ENCODE measurements at places on chromosomes 2 and 18.

DNA sequence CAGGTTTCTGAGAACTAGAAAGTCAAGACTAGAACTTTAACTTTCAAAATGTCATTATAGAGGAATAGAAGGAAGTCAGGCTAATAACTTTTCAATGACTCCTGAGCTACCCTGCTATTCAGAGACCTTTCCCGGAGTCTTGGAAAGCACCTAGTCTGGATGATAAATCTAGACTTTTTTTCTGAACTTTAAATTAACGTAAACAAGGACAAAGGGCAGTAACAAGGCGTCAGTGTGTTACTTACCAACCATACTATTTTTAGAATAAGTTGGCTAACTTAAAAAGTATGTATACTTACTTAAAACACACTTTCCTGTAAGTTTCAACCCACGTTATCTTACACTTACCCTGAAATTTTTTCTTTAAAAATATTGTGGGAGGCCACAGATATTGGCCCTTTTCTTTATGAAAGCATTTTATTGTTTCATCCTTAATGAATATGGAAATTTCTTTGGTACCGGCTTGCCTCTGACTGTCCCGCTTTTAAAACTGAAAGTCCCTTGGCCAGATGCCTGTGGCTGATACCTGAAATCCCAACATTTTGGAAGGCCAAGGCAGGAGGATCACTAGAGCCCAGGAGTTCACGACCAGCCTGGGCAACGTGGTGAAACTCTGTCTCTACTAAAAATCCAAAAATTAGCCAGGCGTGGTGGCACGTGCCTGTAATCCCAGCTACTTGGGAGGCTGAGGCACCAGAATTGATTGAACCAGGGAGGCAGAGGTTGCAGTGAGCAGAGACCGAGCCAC lies 9.7 kb downstream of the PMAIP1 start:
- DNase-seq = no peak

- no peak for DNase-seq
Measured at GRCh38 chr2:239471011-239471792, 70.4 kb upstream of the HDAC4 start.

DNA sequence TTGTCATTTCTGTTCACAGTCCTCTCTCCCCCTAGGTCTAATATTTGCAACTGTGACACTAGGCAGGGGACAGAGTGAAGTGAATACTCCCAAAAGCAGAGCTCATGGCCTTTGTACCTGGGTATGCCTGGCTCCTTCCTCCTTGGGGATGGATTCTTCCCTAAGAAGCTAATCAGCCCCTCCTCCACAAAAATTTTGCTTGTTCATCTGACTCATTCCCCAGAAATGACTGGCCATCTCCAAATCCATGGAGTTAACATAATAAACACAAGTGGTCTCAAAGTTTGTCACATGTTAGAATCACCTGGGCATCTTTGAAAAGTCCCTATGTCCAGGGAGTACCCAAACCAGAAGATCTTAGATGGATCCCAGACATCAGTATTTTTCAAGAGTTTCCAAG lies 65.3 kb downstream of the SUCLG1 start:
- no peak for DNase-seq

DNA sequence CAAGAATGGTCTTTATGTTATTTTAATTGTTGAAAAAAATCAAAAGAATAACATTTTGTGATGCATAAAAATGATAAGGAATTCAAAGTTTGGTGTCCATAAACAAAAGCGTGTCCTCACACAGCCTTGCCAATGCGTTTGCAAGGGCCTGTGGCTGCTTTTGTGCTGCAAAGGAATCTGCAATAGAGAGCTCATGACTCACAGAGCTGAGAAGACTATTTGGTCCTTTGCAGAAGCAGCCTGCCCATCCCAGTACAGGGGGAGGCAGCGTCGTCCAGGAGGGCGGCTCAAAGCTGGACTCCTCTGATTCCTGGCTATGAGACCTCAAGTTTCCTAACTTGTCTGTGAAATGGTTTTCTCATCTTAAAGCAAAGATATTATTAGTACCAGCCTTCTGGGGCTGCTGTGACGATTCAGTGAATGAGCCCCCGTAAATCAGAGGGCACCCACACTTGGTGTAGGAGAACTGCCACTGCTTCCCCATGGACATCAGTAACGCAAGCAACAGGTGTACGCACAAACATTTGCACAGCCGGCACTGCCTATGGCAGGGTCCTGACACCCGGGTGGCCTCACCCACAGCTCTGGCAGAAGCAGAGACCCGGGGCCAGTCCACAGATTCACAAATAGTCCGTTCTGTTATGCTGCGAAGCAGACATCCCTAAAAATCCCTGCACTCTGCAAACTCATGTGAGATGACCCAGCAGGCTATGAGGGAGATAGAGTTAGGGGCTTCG lies 70.6 kb upstream of the ASAP2 start:
- DNase-seq = no peak

DNA sequence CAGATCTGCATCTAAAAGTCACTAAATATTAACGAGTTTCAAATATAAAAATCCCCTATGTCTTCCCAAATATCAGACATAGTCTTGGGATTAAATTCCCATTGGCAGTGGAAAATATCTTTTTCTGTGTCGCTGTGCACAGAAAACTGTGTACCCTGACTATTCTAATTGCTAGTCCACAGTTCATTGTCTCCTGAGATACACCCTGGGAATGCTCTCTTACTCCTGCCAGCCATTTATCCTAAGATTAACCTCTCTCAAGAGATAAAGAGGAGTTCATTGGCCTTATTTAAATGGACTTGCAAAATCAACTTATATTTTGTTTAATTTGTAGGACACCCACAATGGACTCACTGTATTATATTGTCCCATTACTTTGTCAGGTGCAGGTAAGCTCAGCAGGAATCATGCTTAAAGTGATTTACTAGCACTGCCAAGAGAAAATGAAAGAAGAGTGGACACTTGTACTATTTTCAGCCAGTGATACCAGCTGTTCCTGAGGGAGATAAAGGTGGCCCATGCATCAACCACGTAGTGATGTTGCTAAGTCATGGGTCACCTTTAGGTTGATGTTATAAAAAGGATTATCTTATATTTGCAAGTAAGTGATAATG lies 553.8 kb downstream of the PIK3C3 start:
- DNase-seq = no peak

GRCh38 chr18:8620845-8621244 lies 11.6 kb downstream of the RAB12 start:
- DNase-seq = no peak

Data from CD4-positive, alpha-beta T cell treated with Interleukin-17A for 4 hours (primary cell).